ENCODE measurements at places on chromosomes 16 and 17. TPM values are rescaled to one million over a fixed set of nuclear protein-coding genes. Genes with fewer than 3 reads are reported as not detected.

- DNase-seq: no peak
Measured at GRCh38 chr17:61444075-61444474, 8.1 kb upstream of the TBX4 start.

- DNase-seq: no peak
Measured at GRCh38 chr17:42922294-42922693, 21.7 kb downstream of the G6PC1 start.

- no peak for DNase-seq
Measured at GRCh38 chr17:61144137-61144536, 255.5 kb upstream of the TBX2 start.

DNA sequence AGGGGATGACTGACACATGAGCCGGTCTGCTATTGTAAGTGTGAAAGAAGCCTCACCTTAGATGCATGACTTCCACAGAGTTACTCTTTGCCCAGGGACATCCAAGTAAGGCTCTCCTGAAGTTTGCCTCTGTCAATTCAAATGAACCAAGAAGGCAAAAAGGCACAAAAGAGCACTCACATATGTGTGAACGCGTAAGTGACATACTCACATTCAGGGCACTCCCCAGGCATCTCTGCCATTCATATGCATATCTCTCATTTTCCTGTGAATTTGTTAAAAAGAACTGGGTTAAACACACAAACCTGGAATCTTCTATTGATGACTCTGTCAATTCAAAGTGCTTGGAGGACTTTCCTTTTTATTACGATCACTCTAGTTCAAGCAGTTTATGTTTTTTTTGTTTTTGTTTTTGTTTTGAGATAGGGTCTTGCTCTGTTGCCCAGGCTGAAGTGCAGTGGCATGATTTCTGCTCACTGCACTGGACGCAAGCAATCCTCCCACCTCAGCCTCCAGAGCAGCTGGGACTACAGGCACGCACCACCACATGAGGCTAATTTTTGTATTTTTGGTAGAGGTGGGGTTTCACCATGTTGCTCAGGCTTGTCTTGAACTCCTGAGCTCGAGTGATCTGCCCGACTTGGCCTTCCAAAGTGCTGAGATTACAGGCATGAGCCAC, 49.4 kb downstream of the DUSP14 start:
- no peak for DNase-seq

GRCh38 chr17:75396796-75397195, 8.7 kb downstream of the GRB2 start:
- DNase-seq: no peak

The CORO6 gene
- polyA plus RNA-seq: 262 TPM

The C17orf100 gene
- polyA plus RNA-seq: 1.4 TPM

- no peak for DNase-seq
Measured at GRCh38 chr17:78609191-78609641, 32.0 kb upstream of the DNAH17 start.

The CDRT4 gene
- polyA plus RNA-seq: 4.2 TPM

Data from heart right ventricle (tissue), 16 donors.